ENCODE measurements at places on chromosomes 6 and 20.

DNA sequence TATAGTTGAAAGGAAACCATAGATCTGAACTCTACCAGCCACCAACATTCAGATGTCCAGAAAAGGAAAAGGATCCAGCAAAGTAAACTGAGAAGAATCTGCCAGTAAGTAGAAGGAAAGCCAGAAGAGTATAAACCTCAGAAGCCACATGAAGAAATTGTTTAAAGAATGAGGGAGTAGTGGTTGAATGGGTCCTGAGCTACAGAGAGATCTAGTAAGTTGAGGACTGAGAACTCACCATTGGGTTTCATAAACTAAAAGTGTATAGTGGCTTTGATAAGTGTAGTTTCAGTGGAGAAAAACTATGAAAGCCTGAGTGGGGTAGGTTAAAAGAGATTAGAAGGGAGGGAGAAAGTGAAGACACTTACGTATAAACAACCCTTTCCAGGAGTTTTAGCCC is 32.0 kb upstream of the SUMO4 start:
- no peak for DNase-seq

GRCh38 chr6:39476151-39476550 is 153.6 kb upstream of the KCNK16 start:
- peak; percentile 24 for DNase-seq

DNA sequence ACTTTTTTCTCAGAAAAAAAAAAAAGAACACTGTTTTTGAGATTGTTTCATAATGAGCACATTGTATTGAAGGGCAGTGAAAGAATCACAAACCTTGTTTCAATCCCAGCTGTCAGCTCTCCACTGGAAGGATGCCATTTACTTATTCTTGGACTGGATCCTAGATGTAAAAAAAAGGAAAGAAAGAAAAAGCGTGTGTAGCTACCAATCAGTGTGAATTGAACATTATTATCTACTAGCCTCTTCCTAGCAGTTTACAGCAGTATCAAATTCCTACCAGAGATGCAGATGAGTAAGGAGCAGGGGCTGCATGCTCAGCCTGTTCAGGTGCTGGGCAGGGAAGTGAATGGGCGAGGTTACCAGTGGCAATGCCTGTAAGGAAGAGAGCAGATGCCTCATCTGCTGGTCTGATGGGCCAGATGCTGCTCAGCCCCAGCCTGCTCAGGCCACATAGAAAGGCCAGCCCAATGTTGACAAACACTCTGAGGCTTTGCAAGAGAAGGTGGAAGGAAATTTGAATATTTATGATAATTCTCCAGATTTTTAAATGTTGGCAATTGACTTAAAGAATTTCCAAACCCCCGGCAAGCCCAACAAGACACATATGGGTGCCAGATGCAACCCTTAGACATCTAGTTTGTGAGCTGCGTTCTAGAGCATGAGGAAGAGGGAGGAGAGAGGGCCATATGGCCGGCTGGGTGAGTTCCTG is 189.5 kb downstream of the IBTK start:
- DNase-seq = no peak

DNA sequence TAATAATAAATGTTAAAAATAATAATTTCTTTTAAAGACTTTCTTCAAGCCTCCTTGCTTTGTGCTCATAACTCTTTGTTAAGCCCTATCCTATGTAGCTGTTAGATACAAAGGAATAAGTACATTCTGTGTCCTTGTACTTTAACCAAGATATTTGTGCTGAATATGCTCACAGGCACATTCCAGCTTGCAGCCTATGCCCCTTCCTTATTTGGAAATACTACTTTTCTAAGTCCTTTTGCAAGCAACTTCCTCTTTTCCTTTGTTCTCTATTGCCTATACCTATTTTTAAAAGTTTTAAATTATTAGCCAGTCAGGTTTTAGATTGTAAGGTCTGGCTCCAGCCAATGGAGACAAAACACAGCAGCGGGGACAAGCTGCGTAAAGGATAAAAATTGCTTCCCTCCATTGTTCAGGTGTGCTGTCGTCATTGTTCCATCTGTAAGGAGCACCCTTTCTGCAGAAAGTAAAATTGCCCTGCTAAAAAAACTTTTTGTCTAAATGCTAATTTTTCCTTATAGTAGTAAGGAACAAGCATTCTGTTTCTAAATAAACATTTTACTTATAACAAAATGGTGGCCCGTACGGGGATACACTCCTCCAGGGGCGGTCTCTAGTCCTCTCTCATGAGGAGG is 80.2 kb downstream of the SYTL3 start:
- DNase-seq = no peak

DNA sequence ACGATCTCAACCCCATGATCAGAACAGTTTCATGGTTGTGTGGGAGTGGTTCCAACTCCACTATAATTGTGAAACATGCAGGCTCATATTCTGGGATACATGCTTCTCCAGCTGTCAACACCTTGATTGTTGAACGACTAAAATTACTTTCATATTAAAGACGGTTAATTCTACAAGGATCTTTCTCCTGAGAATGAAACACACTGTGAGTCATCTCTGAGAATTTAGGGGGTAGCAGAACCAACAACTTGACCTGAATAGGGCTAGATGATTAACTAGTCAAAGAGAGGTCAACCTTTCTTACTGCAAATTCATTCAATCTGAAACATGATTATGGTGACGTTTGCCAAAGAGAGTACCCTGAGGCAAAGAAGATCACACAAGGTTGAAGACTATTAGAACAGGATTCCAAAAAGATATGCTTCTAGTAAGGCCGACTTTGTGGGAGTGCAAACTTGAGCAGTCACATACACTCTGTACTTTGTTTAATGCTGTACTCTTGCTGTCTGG is 175.2 kb upstream of the CITED2 start:
- DNase-seq = no peak

DNA sequence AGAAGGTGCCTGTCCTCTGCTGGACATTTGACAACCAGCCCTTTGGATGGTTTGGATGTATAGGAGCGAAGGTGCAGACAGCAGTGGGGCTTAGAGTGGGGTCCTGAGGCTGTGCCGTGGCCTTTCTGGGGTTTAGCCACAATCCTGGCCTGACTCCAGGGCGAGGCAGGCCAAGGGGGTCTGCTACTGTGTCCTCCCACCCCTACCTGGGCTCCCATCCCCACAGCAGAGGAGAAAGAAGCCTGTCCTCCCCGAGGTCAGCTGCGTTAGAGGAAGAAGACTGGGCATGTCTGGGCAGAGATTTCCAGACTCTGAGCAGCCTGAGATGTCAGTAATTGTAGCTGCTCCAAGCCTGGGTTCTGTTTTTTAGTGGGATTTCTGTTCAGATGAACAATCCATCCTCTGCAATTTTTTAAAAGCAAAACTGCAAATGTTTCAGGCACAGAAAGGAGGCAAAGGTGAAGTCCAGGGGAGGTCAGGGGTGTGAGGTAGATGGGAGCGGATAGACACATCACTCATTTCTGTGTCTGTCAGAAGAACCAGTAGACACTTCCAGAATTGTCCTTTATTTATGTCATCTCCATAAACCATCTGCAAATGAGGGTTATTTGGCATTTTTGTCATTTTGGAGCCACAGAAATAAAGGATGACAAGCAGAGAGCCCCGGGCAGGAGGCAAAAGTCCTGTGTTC is 1.3 kb upstream of the CDKN1A start:
- DNase-seq = no peak

- DNase-seq = peak; percentile 80
Measured at GRCh38 chr6:13908955-13909381, 15.8 kb upstream of the RNF182 start.

DNA sequence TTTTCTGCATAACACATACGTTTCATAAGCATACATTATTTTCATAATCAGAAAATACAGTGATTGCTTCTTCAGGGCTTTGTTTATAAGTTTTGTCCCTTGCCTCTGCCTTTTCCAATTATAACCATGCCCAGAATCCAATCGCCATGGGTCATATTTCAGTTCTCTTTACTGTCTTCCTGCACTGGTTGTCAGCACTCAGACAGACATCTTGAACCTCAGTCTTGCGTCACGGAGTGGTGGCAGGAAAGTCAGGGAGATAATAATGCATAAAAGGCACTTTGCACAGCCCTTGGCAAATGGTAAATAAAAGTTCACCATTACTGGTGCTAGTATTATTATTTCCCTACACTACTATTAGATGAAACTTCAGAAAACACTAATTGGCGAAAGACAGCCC is 7.2 kb downstream of the KIF16B start:
- no peak for DNase-seq

DNA sequence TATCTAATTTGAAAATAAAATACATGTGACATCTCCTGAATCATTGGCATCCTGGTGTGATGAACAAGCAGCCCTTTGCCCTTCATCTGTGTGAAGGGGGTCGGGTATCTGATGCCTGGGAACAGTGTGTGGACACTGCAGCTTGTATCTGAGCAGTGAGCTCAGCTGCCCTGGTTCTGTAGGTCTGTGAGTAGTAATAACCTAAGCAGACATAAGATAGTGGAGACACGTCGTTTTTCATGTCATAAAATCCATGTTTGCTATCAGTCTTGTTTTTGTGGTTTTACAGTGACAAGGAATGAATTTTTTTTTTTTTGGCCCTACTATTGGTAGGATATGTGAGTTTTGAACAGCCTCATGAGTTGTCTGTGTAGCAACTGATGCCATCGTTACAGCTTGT is 133.0 kb downstream of the JARID2 start:
- no peak for DNase-seq

DNA sequence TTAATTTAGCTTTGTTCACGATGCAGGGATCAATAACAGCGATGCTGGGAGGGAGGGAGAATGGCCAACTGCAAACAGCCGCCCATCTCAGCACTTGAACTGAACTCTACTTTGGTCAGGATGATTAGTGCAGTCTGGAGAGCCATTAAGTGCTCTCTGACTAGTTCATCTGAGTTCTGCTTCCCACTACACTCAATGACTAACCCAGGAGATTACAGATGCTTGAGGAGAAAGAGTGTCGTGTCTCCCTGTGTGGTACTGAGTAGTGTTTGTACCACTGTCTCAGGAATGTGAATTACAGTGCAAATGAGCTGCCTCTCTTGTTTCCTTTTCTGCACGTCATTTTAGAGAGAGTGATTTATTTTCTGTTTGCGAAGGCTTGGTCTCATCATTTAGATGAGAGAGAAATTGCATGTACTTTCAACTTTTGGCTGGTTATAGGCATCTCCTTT is 23.5 kb downstream of the CARMIL1 start:
- DNase-seq = no peak

DNA sequence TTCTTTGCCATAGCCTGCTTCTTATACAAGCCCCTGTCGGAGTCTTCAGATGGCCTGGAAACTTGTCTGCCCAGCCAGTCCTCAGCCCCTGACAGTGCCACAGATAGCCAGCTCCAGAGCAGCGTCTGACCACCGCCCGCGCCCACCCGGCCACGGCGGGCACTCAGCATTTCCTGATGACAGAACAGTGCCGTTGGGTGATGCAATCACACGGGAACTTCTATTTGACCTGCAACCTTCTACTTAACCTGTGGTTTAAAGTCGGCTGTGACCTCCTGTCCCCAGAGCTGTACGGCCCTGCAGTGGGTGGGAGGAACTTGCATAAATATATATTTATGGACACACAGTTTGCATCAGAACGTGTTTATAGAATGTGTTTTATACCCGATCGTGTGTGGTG is 29.5 kb downstream of the SLCO4A1 start:
- no peak for DNase-seq

DNA sequence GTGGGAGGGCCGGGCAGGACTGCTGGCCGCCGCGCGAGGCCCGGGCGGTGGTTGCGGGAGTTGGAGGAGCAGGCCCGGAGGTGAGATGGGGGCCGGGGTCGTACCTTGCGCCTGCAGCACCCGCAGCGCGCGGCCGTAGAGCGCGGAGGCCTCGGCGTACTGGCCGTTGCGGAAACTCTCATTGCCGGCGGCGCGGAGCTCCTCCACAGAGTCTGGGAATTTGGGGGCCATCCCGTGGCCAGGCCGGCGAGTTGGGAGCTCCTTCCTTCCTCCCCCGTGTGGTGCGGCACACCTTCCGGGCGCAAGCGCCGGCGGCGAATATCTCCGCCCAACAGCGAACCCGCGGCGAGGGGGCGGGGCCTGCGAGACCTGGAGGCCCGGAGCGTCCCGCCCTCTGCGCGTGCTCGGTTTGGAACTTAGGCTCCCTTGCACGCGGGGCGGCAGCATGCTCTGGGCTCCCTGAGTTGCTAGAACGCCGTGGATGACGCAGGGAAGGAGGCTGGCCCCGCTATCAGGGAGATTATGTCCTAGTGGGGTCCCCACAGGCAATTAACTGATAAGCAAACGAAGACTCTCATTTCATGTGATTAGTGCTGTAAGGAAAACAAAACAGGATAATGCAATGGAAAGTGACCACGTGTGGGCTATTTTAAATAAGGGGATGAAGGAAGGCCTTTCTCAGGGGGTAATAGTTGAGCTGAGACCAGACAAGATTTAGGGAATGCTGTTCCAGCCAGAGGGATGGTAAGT is at the start of gene TOMM34:
TSS of gene TOMM34 (minus strand) at position 295 of the 750 bp plus-strand sequence. CDS start at position 231, 64 bp downstream.
- peak; percentile 99 for DNase-seq

GRCh38 chr20:34129518-34130162 is 17.6 kb upstream of the EIF2S2 start:
- peak; percentile 90 for DNase-seq

GRCh38 chr20:24691901-24692351 is 222.5 kb downstream of the SYNDIG1 start:
- no peak for DNase-seq

- DNase-seq = no peak
Measured at GRCh38 chr20:37869334-37869861, 33.5 kb upstream of the VSTM2L start.

DNA sequence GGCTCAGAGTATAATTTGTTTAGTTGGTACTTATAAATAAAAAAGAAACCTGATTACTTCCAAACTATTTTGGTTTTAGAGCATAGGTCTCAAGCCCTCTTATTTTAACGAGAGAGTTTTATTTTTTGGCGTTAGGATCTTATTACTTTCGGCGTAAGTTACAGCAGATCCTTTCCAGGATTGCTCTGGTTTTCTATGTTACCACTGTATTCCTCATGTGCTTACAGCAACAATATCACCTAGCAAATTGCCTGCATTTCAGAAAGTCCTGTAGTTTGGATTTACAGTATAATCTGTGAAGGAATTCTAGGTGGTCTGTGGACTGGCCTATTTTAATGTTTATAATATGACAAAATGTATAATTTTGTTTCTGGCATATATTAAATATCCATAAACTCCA is 54.1 kb downstream of the TRMT11 start:
- DNase-seq = no peak

- DNase-seq = no peak
Measured at GRCh38 chr6:165900970-165901369, 237.9 kb upstream of the PDE10A start.

DNA sequence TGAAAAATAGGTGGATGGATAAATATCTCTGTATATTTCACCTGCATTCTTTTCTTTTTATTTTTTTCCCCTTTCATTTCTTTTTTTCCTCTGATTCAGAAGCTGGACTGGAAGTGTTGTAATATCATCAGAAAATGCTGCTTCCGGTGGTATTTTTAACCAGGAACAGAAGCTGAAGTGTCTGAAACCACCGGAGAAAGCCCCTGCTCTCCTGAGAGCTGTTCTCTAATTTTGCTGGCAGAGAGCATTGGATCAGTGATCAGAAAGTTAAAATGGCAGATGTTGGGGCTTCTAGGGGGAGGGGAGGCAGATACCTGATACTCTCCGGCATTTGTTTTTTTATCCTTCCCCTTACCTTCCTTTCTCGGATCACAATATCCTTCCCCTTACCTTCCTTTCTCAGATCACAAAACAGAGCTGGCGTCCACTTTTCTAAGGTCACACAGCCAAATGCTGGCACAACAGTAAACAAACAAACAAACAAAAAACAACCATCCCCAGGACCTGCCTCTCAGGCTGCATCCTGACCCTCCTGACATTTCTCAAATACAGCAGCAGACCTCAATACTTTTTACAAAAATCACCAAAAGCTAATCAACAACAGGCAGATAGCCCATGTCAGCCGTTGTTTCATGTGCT is 143.2 kb upstream of the ZNF217 start:
- peak; percentile 73 for DNase-seq

Measured in activated CD4-positive, alpha-beta T cell treated with anti-CD3 and anti-CD28 coated beads, Interleukin-2, amount 10 ng/mL, durations not matched to agents 24 days and 14 days (primary cell).